HuH-7 (cell line): ENCODE measurements at places on chromosomes 5 and 9.

DNA sequence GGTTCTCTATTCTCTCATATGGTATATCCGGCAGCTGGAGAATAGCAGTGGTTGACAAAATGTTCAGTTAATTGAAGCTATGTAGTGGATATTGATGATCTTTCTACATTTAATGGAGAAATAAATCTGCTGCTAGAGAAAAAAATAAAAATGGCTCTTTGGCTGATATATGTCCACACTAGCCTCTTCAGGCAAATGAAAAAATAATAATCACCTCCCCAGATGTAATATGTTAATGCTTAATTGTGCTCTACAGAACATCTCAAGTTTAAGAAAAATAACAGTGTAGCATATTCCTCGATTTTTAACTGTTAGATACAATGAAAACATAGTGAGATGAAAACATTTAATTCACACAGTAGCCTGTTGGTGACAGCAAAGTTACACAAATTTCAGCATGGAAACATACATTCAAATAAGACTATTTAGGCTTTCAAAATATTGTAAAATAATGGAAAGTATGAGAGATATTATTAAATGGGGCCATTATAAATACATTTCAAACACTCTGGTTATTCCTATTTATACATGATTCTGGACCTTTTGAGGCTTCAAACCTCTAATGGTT, 543.0 kb downstream of the MAT2B start:
- DNase-seq = no peak

- no peak for DNase-seq
Measured at GRCh38 chr9:90044710-90045151, 439.9 kb downstream of the GADD45G start.

GRCh38 chr5:68449380-68449779, 233.8 kb downstream of the PIK3R1 start:
- DNase-seq = no peak

GRCh38 chr5:72410688-72411295, 90.6 kb downstream of the PTCD2 start:
- no peak for DNase-seq

- DNase-seq = peak; percentile 49
Measured at GRCh38 chr5:180070756-180071530, 616 bp downstream of the RNF130 start.

DNA sequence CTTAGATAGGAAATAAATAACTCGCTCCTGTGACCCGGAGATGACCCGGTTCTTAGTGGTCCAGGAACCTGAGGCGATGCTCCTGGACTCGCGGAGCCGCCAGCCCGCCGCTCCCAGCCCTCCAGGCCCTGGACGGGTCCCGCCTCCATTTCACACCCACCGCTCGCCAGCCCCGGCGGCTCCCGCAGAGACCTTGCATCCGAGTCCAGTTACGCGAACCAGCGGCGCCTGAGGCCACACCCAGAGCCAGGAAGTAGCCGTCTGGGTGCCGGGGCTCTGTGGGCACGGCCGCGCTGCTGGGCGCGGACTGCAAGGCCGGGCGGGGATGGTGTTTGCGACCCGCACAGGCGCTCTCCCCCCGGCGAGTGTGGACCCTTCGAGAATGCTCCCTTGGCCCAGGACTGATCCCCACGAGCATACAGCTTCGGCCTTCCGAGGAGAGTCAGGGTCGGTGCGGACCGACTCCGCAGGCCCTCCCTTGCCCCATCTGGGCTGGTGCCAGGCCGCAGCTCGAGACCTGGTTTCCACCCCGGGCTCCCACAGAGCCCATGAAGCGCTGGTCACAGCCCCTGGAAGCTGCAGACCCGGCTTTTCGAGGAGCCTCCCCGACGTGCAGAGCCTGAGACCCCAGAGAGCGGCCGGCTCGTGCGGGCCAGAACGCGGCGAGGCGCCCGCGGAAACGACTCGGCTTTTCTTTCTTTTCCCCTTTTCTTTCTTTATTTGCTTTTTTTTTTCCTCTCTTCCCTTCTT, 5.2 kb upstream of the BARX1 start:
- no peak for DNase-seq

DNA sequence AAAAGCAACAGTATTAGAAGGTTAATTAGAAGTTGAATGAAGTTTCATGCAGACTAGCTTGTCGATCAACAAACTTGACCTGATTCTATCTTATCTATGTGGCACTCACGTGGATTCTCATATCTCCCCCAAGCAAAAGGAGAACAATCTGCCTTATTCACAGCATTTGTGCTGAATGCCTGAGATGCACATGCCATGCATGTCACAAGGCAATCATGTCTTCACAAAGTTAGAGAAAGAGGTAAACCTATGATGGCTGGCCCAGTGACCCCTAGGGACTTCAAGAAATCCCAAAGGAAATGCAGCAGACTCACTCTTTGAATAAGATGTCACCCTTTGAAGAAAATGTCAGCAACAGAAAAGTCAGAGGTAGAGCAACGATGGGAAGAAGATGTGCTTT, 17.6 kb upstream of the SHOC1 start:
- DNase-seq = no peak

DNA sequence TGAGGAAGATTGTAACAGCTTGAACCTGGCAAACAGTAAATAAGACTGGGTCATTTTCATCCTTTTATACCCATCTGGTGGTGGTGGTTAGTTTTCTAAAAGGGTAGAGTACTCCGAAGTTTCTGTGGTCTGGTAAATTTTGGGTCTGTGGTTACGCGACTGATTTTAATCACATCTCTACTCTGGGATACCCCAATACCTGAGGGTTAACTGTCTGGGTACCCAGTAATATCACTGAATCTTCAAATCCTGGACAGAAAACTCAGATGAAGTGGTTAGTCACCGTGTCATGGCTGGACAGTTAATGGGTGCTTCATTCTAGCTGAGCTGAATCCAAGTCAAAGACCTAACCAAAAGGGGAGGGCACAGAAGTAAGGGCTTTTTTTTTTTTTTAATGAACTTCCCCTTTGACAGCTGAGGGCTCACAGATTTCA, 474.2 kb downstream of the GADD45G start:
- DNase-seq = no peak

- DNase-seq = no peak
Measured at GRCh38 chr5:60597572-60598320, 102.2 kb downstream of the DEPDC1B start.

DNA sequence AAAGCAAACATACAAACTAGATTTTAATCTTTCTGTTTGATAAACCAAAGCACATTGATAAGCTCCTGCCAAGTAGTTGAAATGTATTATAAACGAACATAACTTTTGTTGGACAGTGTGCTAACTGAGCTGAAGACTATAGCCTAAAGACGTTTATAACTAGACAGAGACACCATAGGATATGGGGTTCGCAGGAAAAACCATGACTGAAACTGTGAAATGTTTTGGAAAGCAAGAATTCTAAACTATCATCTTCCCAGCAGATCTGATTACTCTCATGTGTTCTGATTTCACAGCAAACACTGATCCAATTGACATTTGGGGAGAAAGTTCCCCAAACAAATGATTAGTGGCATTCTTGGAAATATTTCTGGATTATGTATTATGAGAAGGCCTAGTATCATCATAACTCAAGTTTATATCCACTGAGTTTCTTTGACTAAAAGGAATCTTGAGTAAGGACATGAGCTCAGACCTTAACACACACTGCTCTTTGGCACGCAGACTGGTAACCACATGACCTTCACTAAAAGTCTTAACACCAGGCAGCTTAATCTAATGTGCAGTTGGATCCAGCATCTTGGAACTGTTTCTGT, 375.2 kb downstream of the ZNF608 start:
- no peak for DNase-seq

GRCh38 chr5:151150471-151151262, 6.9 kb downstream of the ANXA6 start:
- no peak for DNase-seq

DNA sequence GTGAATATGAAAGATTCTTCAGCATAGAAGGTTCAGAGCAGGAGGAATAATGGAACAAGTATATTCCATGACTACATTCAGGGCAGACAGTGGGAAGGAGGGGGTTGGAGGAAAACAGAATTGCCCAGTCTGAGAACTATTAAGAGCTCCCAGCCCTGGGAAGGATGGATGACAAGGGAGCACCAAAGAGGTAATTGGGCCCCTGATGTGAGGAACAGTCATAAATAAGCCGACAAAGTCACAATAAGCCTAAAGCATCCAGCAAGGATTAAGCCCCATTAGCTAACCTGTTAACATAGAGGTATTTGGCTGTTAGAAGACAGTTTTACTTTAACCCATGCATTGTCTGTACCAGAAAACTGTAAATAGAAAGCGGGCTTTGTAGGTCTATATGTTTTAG, 348.7 kb upstream of the SEMA6A start:
- no peak for DNase-seq

DNA sequence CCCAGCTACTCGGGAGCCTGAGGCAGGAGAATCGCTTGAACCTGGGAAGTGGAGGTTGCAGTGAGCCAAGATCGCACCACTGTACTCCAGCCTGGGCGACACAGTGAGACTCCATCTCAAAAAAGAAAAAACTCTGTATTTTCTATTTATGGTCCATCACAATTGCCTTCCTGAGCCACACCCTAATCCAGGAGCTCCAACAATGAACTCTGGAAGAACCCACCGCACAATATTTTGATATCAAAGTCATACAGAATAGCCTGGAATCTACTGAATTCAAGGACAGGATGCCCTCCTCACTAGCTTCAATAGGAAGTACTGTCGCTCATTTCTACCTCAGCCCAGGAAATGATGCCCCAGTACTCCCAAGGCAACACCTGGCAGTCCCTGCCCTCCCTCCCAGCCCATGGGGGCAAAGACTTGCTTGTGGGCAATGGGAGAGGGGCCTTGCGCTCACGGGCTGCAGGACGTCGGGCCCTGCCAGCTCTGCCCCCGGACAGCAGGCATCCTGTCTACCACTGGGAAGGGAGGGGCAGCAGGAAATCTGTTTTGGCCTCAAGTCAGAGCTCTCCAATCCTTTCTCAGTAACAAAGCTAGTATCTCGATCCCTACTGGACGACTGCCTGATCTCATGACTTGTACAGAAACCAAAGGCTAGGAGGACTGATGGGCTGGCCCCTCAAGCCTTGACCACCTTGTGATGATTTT, 19.7 kb downstream of the UBAC1 start:
- DNase-seq = no peak

- DNase-seq = no peak
Measured at GRCh38 chr5:171155621-171156020, 153.4 kb upstream of the TLX3 start.

DNA sequence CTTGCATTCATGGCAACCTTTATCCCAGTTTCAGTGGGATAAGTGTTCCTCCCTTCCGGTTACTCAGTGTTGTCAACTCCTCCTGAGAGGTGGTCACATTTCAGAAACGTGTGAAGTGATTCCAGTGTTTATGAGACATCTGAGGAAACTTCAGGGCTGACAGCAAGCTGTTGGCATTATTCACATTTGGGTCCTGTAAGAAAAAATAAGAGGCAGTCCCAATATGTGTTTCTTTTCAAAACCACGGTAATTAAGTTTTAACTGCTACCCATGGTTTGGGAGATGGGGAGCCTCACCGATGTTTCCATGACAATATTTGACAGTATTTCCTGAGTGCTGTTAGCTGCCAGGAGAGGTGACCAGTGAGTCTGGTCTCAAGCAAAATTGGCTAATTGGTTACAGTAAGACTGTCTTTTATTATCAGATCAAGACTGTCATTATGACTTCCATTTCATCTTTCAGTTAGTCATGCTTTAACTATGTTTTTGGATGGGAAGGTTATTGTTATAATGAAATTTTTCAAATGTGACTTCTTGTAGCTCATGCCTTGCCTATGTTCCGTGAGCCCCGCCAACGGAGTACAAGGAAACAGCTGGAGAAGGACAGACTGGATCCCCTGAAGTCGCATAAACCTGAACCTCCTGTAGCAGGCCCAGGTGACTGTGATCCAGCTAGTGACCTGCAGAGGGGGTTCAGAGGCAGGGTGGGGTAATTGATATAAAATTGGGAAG, 115.3 kb downstream of the GDNF start:
- DNase-seq = no peak

DNA sequence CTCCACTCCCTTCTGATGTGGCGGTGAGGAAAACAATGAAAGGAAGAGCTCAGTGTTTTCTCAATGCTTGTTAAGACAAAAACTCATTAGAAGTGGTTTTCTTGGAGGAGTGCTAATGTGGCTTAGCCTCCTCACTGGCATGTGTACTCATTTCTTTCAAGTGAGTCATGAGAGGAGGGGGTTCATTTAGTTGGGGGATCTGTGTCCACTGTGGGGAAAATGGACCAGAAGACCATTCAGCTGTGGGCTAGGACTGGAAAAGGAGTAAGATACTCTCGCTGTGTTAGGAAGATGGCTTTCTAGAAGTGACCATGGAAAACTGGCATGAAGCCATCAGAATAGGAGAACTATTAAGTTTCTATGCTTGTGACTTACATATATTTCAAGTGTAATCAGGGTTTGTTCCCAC, 23.5 kb downstream of the KLF9 start:
- DNase-seq = no peak

- no peak for DNase-seq
Measured at GRCh38 chr9:110745676-110746075, 77.1 kb downstream of the MUSK start.

- DNase-seq = no peak
Measured at GRCh38 chr5:162565-163337, 28.5 kb upstream of the LRRC14B start.

GRCh38 chr5:78879516-78879915, 105.6 kb downstream of the ARSB start:
- DNase-seq = no peak

- no peak for DNase-seq
Measured at GRCh38 chr5:3913279-3913678, 317.6 kb downstream of the IRX1 start.

- DNase-seq = no peak
Measured at GRCh38 chr5:111656580-111656979, 100.4 kb downstream of the NREP start.

DNA sequence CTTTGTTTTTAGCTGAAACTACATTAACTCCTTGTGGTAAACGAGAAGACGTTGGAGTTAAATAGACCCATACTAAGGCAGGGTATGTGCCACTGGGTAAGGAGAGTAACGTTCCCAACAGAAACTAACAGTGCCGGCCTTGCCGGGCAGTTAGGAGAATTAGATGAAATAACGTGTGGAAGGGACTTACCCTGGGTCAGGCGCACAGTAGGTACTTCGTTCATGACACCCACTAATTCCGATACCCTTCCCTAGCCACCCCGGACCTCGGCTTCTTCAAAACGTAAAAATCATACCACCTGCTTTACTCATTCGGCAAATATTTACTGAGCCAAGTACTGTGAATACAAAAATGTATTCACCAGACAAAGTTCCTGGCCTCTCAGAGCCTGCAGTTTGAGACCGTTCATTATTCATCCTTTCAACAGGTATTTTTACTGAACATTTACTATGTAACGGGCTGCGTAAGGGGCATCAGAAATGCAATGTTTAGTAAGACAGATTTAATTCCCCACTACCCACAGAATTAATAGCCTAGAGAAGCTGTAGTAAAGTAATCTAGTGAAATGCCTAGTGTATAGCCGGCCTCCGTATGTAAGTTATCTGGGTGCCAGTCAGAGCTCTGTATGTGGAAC, 3.2 kb upstream of the SMIM23 start:
- DNase-seq = no peak

DNA sequence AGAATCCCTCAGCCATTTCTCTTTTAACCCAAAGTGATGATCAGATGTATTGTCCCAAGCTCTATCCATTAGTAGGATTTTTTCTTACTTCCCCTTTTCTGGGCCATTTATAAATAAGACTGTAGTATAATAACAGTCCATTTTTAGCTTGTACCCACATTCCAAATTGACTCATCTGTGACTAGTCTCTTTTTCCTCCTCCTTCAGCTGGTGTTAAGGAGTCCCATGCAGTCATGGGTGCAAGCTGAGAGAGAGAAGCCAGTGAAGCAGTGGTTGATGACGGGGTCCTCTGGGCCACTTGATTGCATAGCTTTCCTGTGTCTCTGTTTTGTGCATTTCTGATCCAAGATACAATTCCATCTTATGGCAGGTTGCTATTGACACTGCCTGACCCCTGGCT, 476.0 kb upstream of the CD180 start:
- no peak for DNase-seq
